ENCODE measurements at places on chromosomes 12 and 14. TPM values are rescaled to one million over a fixed set of nuclear protein-coding genes. Genes with fewer than 3 reads are reported as not detected.

DNA sequence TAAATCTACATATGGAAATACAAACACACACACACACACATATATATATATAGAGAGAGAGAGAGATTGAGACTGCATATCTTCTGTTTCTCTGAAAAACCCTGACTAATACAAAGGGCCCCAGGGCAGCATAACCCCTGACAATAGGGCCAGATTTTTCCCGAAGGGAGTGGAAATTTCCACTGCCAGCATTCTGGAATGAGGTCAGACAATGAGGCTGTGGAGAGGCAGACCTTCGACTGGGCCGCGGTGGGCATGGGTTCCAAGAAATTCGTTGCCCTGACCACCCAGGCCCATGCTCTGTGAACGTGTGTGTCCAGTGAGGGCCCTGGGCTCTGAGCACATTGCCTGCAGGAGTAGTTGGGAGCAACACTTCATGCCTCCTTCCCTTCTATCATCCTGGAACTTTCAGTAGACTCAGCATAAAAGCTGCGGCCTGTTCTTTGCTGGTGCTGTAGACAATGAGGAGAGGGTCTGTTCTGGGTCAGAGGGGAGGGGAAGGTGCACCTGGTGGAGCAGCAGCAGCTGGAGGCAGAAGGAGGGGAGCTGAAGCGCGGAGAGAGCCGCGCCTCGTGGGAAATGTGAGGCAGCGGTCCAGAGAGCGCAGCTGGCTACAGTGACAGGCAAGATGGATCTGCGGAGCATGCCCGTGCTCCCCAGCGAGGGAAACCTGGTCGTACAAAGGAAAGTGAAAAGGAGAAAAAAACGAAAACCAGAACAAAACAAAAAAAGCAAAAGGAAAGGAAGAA is 25.6 kb upstream of the CCDC60 start:
- DNase-seq, result peak; percentile 77

DNA sequence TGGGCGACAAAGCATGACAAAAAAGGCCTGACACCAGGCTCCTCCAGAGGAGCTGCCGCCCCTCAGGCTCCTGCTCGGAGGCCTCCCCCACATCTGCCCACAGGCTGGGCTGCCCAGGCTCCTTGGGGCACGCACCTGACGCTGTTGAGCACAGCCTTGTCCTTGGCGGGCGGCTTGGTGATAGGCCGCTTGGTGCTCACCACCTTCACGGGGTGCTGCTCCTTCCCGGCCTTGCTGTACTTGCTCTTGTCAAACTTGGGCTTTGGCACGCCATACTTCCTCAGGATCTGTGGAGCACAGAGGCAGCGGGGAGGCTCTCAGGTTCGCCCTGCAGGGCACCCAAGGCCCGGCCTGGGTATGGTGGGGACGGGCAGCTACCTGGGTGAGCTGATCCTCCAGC is 53.4 kb downstream of the TRAFD1 start:
- DNase-seq, result no peak

GRCh38 chr14:68235011-68235410 is 415.4 kb downstream of the RAD51B start:
- no peak for DNase-seq

- DNase-seq, result no peak
These were observed 3.1 kb downstream of the KRT74 start for GRCh38 chr12:52570511-52570910.

- peak; percentile 41 for DNase-seq
These were observed at the start of gene GPRC5A for GRCh38 chr12:12891080-12891880. Gene GPRC5A, plus strand, starts transcription at chr12:12891562. Its CDS starts 16,688 bp downstream, at chr12:12908250.

- DNase-seq, result no peak
These were observed 41.8 kb upstream of the CLEC14A start for GRCh38 chr14:38297681-38298080.

GRCh38 chr14:91573894-91574837 is 64.1 kb upstream of the PPP4R3A start:
- peak; percentile 50 for DNase-seq

GRCh38 chr14:77641534-77642341 is 25.3 kb upstream of the SPTLC2 start:
- DNase-seq, result no peak

The PPP4R3A gene
- 99.4 TPM for total RNA-seq

- DNase-seq, result no peak
These were observed 26.3 kb downstream of the ITGA7 start for GRCh38 chr12:55681142-55682077.

All from glutamatergic neuron (in vitro differentiated cells).